ENCODE measurements at places on chromosomes 3 and 15. TPM values are rescaled to one million over a fixed set of nuclear protein-coding genes. Genes with fewer than 3 reads are reported as not detected.

DNA sequence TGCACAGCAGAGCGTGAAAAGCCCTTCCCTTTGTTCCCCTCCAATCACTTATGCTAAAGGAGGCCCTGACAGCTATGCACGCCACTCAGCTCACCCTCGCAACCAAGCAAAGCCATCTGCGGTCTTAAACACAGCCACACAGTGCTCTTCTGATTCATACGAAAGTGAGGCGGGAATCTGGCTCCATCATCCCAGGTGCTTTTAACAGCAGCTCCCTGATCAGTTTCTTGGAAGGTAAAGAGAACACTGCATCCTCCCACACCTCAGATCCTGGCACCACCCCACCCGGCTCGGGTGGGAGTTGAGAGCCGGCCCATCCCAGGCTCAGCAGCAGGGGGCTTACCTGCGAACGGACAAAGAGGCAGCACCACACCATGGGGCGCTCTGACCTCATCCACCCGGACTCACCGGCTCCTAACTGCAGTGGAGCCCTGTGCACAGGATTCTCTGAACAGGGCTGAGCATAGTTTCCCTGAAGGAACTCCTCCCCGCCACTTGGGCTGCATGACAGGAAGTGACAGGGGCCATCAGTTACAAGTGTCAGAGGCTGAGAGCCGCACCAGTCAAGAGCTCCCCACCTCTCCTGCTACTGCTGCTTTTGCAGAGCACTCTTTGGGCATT, 114.3 kb upstream of the ARHGEF3 start:
- DNase-seq: no peak

Gene CRYGS
- 4.3 TPM for total RNA-seq

Gene TJP1
- total RNA-seq: 90.6 TPM

DNA sequence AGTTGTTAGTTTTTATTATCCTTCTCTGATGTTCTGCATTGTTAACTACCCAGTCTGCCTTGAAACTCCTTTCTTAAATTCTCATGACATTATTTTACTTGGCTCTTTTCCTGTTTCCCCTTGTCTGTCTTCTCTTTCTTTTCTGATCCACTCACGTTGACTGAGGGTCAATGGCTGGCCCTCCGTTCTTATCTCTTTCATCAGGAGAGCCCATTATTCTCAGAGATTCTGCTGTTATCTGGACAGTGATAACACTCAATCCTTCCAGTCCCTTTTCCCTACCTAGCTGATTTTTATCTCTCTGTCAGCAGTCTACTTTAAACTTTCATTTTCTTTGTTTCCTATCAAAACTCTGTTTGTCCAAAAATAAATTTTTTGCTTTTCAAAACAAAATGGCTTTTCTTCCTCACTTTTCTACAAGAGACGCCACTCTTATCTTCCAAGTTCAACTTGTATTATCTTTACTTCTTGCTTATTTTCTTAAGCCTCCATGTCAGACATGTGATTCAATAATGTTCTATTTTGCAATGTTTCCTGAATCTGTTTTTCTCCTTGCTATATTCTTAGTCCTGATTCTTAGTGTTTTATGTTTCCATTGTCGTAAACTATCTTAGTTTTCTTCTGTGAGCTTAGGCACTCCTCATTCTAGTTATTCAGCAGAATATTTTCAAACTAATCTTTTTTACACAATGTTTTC, 120.2 kb downstream of the NEDD4 start:
- no peak for DNase-seq

DNA sequence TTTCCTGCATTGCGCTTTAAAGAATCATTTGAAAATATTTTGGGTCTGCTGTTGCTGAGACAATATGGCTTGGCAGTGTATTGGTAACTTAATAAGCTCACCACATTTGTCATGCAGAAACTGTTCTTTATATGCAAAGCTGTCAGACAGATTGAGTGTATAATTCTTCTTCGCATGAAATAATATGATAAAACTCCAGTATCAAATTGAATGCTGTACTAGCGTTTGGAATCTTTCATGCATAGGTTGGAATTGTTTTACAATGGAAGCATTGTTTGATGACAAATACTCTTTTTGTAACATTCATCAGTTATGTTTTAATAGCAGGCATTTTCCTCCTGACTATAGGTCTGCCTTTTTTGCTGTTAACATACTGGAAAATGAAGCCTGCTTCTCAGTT, 53.8 kb downstream of the RBMS3 start:
- DNase-seq: no peak

DNA sequence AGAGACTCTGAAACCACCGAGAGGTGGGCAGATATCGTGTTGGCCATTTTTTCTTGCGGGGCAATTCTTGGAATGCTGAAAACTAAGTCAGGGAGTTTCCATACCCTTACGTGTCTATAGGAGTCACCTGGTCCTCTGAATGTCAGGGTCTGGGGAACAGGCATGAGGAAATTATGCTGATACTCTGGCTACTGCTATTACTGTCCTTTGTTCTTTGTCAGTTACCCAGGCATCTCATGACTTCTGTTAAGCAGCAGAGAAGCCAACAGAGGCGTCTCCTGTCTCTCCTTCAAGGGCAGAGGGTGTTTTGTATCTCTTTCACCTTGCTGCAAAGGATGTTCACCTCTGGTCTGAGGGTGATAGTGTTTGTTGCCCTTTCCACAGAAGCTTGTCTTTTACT, 559.5 kb upstream of the CCDC54 start:
- no peak for DNase-seq

Gene RLBP1
- total RNA-seq: 6.3 TPM

- no peak for DNase-seq
Observed at GRCh38 chr3:106533093-106533787, 664.4 kb upstream of the CBLB start.

- no peak for DNase-seq
Observed at GRCh38 chr3:110886222-110886893, 185.3 kb upstream of the NECTIN3 start.

Gene SLC33A1
- total RNA-seq: 18.8 TPM

DNA sequence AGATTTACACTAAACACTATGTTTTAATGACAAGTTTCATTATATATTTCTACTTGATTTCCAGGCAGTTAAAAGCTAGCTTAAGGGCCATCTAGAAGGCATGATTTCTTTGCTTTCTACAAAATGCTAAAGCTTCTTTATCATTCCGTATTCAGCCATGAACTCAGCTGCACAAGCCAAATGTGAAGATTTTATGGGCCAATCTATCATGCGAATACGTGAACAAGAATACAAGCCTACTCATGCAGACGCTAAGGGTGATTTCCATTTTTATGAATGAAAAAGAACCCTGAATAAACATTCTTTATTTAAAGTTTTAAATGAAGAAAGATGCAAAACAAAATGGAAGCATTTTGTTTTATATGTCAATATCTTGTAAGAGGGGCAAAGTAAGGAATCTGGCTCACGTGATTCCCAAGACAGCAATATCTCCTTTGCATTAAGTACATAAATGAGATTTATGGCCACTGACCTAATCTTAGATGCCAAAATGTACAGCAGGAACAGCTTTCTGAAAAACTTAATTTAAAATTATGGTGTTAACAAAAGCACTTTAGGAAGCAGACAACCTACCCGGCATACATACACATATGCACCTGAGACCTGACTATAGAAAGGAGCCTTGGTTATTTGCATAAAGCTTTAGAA, 215.8 kb downstream of the DPH6 start:
- no peak for DNase-seq

DNA sequence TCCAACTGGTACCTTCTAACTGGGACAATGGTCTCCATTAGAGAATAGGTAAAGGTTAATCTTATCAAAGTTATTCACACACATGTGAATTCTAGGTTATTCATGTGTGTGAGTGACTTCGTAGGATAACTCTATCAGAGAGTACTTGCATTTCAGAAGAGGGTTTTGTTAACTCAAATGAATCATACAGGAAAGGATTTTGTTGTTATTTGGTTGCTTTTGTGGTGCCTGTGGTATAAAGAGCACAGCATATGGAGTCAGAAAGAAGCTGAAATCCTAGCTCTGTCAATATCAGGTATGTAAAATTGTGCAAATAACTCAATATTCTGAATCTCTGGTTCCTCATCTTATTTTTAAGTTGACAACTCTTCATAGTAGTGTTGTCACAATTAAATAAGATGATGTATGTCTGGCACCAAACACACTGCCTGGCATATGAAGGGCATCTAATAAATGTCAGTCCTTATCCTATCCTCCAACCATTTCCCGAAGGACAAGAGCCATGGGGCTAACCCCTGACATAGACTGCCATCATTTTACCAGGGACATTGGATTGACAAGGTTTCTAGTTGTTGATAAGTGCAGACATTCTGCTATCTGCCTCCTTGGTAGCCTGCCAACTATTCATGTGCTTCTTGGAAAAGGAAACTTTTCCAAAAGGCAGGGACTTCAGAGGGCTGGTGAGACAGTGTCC, 48.7 kb upstream of the CMSS1 start:
- no peak for DNase-seq

GRCh38 chr3:8992199-8992598, 28.9 kb upstream of the RAD18 start:
- no peak for DNase-seq

DNA sequence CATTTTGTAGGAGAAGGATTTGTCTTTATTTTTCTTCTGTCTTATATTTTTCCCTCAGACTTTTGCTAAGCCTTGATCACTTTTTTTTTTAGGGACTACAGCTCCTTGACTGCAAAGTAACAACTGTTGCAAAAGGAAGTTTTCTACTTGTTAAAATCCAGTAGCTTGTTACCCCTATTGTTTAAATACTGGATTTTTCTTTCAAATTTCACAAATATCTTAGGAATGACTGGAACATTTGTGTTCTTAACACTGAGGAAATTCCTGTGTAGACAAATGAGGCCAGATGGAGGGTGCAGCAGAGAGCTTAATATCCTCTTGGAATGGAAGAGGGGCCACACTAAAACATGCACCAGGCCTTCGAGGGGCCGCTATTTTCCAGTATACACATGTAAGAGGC, 3.2 kb upstream of the PGPEP1L start:
- no peak for DNase-seq

Gene C2CD4A
- total RNA-seq: not detected

Gene PARL
- total RNA-seq: 70.4 TPM

Gene TEX55
- total RNA-seq: not detected

Gene CPLX3
- total RNA-seq: not detected

DNA sequence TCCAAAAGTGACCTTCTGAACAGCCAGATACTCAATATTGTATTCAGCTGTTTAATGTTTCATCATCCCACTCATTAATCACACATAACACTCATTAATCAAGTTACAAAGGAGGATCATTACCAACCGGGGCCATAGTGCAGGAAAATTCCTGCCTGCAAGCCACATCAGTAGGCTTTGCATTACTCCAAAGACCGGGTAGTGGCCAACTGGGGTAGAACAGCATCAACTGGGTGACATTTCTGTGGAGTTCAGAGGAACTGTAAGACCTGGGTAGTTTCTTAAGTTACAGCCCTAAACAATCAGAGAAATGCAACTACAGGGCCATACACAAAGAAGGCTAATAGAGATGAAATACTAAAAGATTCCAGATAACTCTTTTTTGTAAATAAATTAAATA, 253.1 kb downstream of the WDR72 start:
- no peak for DNase-seq

- DNase-seq: no peak
Observed at GRCh38 chr15:62495670-62496614, 330.9 kb upstream of the C2CD4B start.

GRCh38 chr3:149401926-149402310, 24.5 kb upstream of the TM4SF1 start:
- DNase-seq: no peak

GRCh38 chr3:24086617-24087404, 141.7 kb downstream of the NR1D2 start:
- DNase-seq: no peak

- no peak for DNase-seq
Observed at GRCh38 chr15:72971766-72972165, 80.5 kb upstream of the NEO1 start.

- no peak for DNase-seq
Observed at GRCh38 chr3:150825916-150826377, 63.0 kb upstream of the SIAH2 start.

GRCh38 chr3:126752303-126753190, 48.5 kb downstream of the CHCHD6 start:
- peak; percentile 76 for DNase-seq

GRCh38 chr3:190032923-190033322, 87.8 kb downstream of the P3H2 start:
- no peak for DNase-seq

GRCh38 chr15:67049351-67050044, 15.9 kb upstream of the SMAD3 start:
- no peak for DNase-seq

- no peak for DNase-seq
Observed at GRCh38 chr3:156808025-156808424, 18.1 kb upstream of the LEKR1 start.

DNA sequence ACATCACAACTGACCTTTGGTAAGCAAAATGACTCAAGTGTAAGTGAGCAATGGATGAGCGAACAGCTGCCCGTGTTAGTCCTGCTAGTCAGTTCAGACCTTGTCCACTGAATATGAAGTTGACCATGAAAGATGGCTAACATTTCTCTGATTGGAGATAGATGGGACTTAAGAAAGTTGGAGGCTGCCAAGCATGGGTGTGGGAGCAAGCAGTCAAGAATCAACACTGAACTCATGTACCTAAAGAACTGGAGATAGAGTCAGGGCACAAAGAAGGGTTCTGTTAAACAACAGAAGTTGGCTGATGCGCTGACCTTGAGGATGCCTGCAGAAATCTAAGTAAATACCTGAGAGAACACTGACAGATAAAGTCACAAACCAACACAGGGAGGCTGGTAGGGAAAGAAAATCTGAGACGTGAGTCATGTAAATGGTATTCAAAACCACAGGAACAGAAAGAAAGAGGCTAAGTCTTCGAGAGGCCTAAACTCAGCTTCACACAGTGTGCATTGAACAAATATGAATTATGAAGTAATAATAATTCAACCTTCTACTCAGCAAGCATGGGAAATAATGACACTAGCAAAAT, 30.7 kb upstream of the ANPEP start:
- no peak for DNase-seq

DNA sequence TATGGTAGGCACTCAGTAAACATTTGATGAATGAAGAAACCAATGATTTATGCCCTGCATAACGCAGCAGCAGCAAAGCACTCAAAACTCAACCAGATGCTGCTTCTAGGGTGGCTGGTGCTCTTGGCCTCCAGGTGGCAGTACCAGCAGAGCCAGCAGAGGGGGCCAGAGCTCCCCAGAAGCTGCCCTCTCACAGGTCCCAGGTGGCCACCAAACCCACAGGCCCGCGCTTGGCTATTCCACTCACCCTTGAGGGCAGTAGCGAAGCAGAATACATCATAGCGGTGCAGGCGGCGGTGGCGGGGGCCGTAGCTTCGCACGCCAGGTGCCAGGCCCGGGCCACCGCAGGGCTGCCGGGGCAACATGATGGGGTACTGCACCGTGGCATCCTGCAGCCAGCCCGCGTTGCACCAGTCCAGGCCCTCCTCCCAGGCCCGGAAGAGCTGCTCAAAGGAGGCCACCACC, 16.6 kb downstream of the HAPLN3 start:
- peak; percentile 44 for DNase-seq

GRCh38 chr3:25137606-25138005, 290.5 kb upstream of the RARB start:
- DNase-seq: no peak
